Right atrium auricular region (tissue), 2 donors: ENCODE measurements at places on chromosomes 6 and 20. TPM values are rescaled to one million over a fixed set of nuclear protein-coding genes. Genes with fewer than 3 reads are reported as not detected.
A peak's percentile ranks its signal among the peaks of the same experiment; 100 is the strongest.

Gene EPB41L1
- total RNA-seq, result 17.5 TPM

GRCh38 chr6:129289442-129289841 is 406.5 kb downstream of the LAMA2 start:
- H3K4me1 ChIP-seq, result no peaks in the 10 kb centered on the region
- no peak overlapping the region for H3K4me3 ChIP-seq
- no peak overlapping the region for H3K27ac ChIP-seq

GRCh38 chr20:41774291-41774690 is 156.1 kb upstream of the CHD6 start:
- no peak overlapping the region for H3K27ac ChIP-seq
- no peaks in the 10 kb centered on the region for H3K36me3 ChIP-seq
- DNase-seq, result no peak

DNA sequence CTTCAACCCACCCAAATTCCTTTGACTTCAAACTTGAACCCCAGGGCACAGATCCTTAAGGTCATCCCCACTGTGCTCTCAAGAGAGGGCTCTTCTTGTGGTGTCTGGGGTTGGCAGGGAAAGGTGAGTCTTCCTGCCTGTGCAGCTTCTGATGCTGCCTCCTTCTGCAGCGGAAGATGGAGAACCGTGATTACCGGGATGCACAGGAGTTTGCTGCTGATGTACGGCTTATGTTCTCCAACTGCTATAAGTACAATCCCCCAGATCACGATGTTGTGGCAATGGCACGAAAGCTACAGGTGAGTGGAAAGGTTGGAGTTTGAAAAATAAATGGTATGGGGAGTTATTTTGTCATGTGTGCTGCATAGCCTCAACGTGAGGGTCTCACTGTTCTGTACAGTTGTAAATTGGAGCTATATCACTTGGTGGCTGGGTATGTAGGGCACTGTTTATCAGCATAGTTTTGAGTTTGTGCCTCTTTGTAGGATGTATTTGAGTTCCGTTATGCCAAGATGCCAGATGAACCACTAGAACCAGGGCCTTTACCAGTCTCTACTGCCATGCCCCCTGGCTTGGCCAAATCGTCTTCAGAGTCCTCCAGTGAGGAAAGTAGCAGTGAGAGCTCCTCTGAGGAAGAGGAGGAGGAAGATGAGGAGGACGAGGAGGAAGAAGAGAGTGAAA is 9.0 kb downstream of the BRD2 start:
- H3K36me3 ChIP-seq, result peaks cover 93% of the 10 kb centered on the region
- H3K4me3 ChIP-seq, result no peak overlapping the region
- peaks cover 51% of the 10 kb centered on the region for H3K4me1 ChIP-seq
- H3K27ac ChIP-seq, result no peak overlapping the region
- H3K27me3 ChIP-seq, result no peaks in the 10 kb centered on the region

Gene SEL1L2
- not detected for total RNA-seq

- H3K4me1 ChIP-seq, result no peaks in the 10 kb centered on the region
- H3K27me3 ChIP-seq, result no peaks in the 10 kb centered on the region
- DNase-seq, result no peak
- no peak overlapping the region for H3K27ac ChIP-seq
- no peaks in the 10 kb centered on the region for H3K36me3 ChIP-seq
Observed at GRCh38 chr6:158926414-158926813, 73.6 kb downstream of the RSPH3 start.

- DNase-seq, result no peak
- H3K27me3 ChIP-seq, result no peaks in the 10 kb centered on the region
- no peak overlapping the region for H3K4me3 ChIP-seq
- peak overlapping the region; percentile 92 for H3K27ac ChIP-seq
Observed at GRCh38 chr20:50399917-50400704, 110.1 kb upstream of the PTPN1 start.
